ENCODE measurements at places on chromosomes 2 and 18.

DNA sequence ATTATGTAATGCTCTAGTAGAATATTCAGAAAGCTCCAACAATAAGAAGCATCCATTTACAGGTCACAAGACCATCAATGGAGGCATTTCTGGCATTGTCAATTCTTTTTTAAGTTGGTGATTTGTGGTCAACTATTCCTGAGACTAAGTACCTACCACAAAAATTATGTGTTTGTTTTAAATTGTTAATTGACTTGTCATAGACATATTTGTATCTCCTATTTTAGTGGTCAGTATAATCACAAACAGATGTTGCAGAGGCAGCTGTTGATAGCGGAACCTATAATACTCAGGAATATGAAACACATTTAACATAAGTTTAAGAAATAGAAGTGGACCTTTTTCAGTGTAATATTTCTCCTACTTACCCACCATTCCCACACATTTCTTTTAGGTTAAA is 430.1 kb downstream of the CCDC85A start:
- no peaks in the 10 kb centered on the region for H3K27me3 ChIP-seq
- peaks cover 8% of the 10 kb centered on the region for H3K4me1 ChIP-seq
- no peak for DNase-seq
- no peak overlapping the region for H3K4me3 ChIP-seq
- no peak overlapping the region for H3K27ac ChIP-seq

GRCh38 chr2:124147552-124147951 is 122.5 kb downstream of the CNTNAP5 start:
- no peak for DNase-seq
- no peak overlapping the region for H3K4me3 ChIP-seq
- H3K27me3 ChIP-seq, result peaks cover 17% of the 10 kb centered on the region
- H3K36me3 ChIP-seq, result no peaks in the 10 kb centered on the region
- no peak overlapping the region for H3K27ac ChIP-seq

- peaks cover 3% of the 10 kb centered on the region for H3K4me1 ChIP-seq
- H3K27me3 ChIP-seq, result no peaks in the 10 kb centered on the region
- no peak for DNase-seq
- no peak overlapping the region for H3K4me3 ChIP-seq
Measured at GRCh38 chr18:65567372-65567771, 183.4 kb upstream of the CDH7 start.

- peaks cover 27% of the 10 kb centered on the region for H3K4me1 ChIP-seq
- H3K4me3 ChIP-seq, result peak overlapping the region; percentile 97
- H3K36me3 ChIP-seq, result peaks cover 4% of the 10 kb centered on the region
- DNase-seq, result no peak
Measured at GRCh38 chr2:216012133-216012829, 1.1 kb downstream of the MREG start.

GRCh38 chr2:203783496-203784203 is 77.2 kb downstream of the CD28 start:
- peaks cover 5% of the 10 kb centered on the region for H3K4me1 ChIP-seq
- H3K27ac ChIP-seq, result no peak overlapping the region
- no peak overlapping the region for H3K4me3 ChIP-seq
- no peak for DNase-seq

GRCh38 chr2:230441227-230441897 is 25.4 kb downstream of the SP100 start:
- no peak for DNase-seq
- H3K4me3 ChIP-seq, result no peak overlapping the region
- H3K4me1 ChIP-seq, result peaks cover 2% of the 10 kb centered on the region
- no peak overlapping the region for H3K27ac ChIP-seq
- H3K27me3 ChIP-seq, result no peaks in the 10 kb centered on the region

DNA sequence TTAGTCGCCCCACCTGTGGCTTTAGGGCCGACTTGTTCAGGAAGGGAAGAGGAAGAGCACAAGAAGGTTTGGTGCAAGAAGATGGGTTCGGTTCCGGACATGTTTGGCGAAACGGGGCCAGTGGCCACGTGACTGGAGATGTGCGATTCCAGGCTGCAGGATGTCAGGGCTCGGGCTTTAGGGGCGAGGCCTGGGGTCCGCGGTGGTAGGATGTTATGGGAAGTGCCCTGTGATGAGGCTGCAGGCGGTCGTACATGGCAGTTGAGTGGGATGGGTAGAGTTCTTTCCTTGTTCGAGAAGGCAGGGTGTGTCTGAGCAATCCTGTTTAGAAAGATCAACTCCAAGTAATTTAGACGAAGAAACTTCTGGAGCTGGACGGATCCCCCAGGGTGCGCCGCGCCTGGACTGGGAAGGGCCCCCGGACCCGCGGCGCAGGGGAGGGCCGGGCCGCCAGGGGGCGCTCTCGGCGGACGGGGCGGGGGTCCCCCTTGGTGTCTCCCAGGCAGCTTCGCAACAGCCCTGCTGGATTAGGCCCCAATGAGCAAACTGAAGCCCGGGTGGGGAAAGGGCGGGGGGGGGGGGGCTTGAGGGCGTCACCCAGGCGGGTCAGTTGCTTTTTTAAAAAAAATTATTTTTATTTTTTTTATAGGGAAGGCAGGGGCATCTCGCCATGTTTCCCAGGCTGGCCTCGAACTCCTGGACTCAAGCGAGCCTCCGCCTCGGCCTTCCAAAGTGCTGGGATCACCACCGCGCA is 17.2 kb upstream of the SDC1 start:
- H3K27ac ChIP-seq, result no peak overlapping the region
- no peaks in the 10 kb centered on the region for H3K36me3 ChIP-seq
- DNase-seq, result peak; percentile 74
- no peaks in the 10 kb centered on the region for H3K27me3 ChIP-seq
- peaks cover 14% of the 10 kb centered on the region for H3K4me1 ChIP-seq
- peak overlapping the region; percentile 31 for H3K4me3 ChIP-seq

DNA sequence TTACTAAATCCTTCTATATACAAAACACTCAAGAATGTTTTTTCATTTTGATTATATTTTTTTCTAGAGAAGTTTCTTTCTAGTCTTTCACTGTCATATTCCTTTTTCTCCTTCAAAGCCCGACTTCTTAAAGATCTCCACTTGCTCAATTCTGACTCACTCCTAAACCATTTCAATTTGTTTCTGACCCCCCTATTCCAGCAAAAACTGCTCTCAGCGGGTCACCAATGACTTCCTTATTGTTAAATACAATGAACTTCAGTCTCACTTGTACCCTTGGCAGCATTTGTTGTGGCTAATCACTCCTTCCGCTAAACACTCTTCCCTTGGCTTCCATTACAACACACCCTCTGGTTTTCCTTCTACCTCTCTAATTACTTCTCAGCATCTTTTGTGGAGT is 111.1 kb upstream of the RBBP8 start:
- no peak for DNase-seq
- no peaks in the 10 kb centered on the region for H3K27me3 ChIP-seq
- H3K27ac ChIP-seq, result no peak overlapping the region

GRCh38 chr2:147430408-147430807 is 414.4 kb upstream of the ACVR2A start:
- no peak overlapping the region for H3K4me3 ChIP-seq
- H3K36me3 ChIP-seq, result no peaks in the 10 kb centered on the region
- H3K27me3 ChIP-seq, result no peaks in the 10 kb centered on the region
- DNase-seq, result no peak

DNA sequence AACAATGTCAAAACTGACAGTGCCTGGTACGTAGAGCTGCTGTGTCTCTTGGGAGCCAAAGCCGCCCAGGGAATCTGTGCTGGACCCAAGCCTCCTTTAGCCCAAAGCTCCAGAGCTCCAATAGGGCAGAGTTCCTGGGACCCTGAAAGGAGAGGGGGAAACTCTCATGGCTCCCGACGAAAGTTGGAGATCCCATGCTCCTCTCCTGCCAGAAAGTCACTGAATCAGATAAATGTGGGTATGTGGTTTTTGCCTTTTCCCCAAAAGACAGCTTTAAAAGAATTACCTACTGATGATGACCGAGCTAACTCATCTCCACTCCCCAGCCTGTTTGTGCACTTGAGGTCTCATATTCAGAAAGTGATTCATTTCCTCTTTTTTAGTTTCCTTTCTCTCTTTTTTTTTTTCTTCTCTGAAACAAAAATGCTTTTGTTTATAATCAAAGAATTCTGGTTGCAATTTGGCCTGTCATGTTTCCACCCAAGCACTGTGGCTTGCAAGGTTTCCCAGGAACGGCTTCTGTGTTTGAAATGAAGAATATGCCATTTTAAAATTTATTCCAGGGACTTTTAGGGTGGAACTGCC is 14.1 kb upstream of the PMAIP1 start:
- H3K27me3 ChIP-seq, result no peaks in the 10 kb centered on the region
- no peak overlapping the region for H3K27ac ChIP-seq
- H3K36me3 ChIP-seq, result 0 out of 2 replicates have a peak, but pooled peaks cover 2% of the 10 kb centered on the region
- no peak for DNase-seq

- no peak for DNase-seq
- no peaks in the 10 kb centered on the region for H3K4me1 ChIP-seq
- no peak overlapping the region for H3K27ac ChIP-seq
- no peak overlapping the region for H3K4me3 ChIP-seq
Measured at GRCh38 chr2:194566907-194567660, 1089.9 kb upstream of the SLC39A10 start.

DNA sequence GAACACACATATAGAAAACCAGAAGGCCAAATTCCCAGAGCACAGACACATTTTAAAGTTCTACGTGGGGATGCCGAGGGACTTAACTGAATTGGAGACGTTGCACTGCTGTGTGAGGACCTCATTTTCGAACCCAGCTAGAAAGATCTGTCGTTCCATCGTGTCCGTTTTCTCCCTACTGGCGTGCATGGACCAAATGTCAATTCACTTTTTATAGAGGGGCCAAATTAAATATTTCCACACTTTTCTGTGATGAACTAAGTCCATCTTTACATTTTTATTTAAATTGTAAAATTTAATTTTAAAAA is 692 bp upstream of the TSHZ1 start:
- H3K36me3 ChIP-seq, result no peaks in the 10 kb centered on the region
- peaks cover 53% of the 10 kb centered on the region for H3K4me1 ChIP-seq
- peak overlapping the region; percentile 84 for H3K4me3 ChIP-seq
- H3K27me3 ChIP-seq, result peaks cover 78% of the 10 kb centered on the region
- peak overlapping the region; percentile 67 for H3K27ac ChIP-seq

GRCh38 chr2:3664118-3664517 is 6.1 kb downstream of the ALLC start:
- peaks cover 9% of the 10 kb centered on the region for H3K36me3 ChIP-seq
- peaks cover 11% of the 10 kb centered on the region for H3K4me1 ChIP-seq
- no peak overlapping the region for H3K27ac ChIP-seq
- H3K27me3 ChIP-seq, result no peaks in the 10 kb centered on the region

DNA sequence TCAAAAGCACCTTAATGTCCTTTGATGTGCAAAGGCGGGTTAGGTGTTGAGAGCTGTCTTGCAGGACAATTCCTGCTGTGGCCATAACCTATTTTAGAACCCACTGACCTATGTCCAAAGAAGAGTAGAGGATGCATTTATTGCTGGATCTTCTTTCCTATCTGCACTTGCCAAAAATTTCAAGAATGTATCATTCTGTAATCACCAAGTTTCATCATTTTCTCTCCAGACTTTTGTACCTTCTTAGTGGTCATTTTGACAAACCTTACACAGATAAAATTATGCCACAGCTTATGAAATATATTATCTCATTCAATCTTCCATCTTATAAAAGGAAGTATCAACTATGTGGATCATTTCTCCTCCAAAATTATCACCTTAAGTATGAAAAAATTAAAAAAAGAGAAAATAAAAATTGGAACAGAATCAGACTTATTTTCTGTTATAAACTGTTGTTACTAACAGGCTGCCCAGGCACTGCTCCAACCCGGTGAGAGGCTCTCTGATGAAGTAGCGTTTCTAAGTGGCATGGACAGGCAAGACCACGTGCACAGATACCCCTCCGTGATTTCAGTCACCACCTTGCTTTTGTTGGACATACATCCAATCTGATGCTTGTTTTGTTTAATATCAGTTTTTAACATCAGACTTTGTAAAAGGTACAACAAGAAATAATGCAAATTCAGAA is 559.9 kb upstream of the ID2 start:
- H3K27ac ChIP-seq, result no peak overlapping the region
- H3K4me3 ChIP-seq, result no peak overlapping the region
- H3K4me1 ChIP-seq, result peaks cover 20% of the 10 kb centered on the region
- no peak for DNase-seq
- H3K27me3 ChIP-seq, result no peaks in the 10 kb centered on the region

DNA sequence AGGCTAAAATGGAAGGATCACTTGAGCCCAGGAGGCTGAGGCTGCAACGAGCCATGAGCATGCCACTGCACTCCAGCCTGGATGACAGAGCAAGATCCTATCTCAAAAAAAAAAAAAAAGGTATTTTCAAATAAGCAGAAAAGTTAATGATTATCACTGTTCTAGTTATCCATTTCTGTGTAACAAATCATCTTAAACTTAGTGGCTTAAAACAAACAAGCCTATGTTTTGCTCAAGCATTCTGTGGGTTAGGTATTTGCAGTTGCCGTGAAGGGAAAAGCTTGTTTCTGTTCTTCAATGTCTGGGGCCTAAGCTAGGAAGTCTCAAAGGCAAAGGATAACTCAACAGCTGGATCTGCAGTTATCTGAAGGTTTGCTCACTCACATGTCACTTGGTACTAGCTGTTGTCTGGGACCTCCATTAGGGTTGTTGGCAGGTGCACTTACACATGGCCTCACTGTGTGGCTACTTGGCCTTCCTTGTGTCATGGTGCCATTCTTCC is 14.1 kb downstream of the MFF start:
- no peaks in the 10 kb centered on the region for H3K4me1 ChIP-seq
- DNase-seq, result no peak
- H3K4me3 ChIP-seq, result no peak overlapping the region
- no peaks in the 10 kb centered on the region for H3K27me3 ChIP-seq
- H3K27ac ChIP-seq, result no peak overlapping the region
- H3K36me3 ChIP-seq, result peaks cover 34% of the 10 kb centered on the region

- no peaks in the 10 kb centered on the region for H3K27me3 ChIP-seq
- H3K4me3 ChIP-seq, result no peak overlapping the region
- DNase-seq, result no peak
Measured at GRCh38 chr2:235812185-235812665, 318.4 kb downstream of the AGAP1 start.

DNA sequence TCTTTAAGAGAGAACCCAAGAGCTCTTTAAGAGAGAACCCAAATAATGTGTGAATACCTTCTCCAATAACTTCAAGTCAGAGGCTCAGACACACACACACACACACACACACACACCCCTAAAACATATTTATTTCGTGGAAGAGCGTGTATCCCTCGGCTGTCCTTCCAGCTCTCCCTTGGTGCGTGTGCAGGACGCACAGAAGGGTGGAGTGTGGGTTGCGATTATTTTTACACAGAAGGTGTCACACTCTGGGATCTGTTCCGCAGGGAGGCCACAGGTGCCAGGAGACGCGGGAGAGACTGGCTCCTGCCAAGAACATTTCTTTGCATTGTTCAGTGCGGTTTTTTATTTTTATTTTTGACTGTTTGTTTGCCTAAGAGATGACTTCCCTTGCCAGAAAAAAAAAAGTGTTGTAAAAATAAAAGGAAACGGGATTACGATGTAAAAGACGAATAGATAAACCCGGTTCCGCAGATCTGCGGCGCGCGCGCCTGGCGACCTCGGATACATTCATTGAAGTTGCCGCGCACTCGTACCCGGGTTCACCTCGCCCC is 47.3 kb upstream of the ATP6V1B1 start:
- H3K27ac ChIP-seq, result no peak overlapping the region
- no peak for DNase-seq
- peaks cover 33% of the 10 kb centered on the region for H3K4me1 ChIP-seq
- H3K27me3 ChIP-seq, result peaks cover 100% of the 10 kb centered on the region
- H3K36me3 ChIP-seq, result no peaks in the 10 kb centered on the region

- H3K4me1 ChIP-seq, result peaks cover 68% of the 10 kb centered on the region
- peaks cover 52% of the 10 kb centered on the region for H3K27me3 ChIP-seq
- no peak overlapping the region for H3K27ac ChIP-seq
- no peak for DNase-seq
- peak overlapping the region; percentile 20 for H3K4me3 ChIP-seq
- peaks cover 7% of the 10 kb centered on the region for H3K36me3 ChIP-seq
Measured at GRCh38 chr18:4233468-4233867, 221.6 kb downstream of the DLGAP1 start.
